ENCODE measurements at places on chromosomes 3 and 15. TPM values are rescaled to one million over a fixed set of nuclear protein-coding genes. Genes with fewer than 3 reads are reported as not detected.

Gene PATL2
- total RNA-seq: 22.5 TPM

Gene THSD4
- total RNA-seq: not detected

Gene BTLA
- 32.1 TPM for total RNA-seq

Gene DLEC1
- 1.1 TPM for total RNA-seq

Gene IFRD2
- 99.8 TPM for total RNA-seq

Gene DISP2
- 0.52 TPM for total RNA-seq

Gene SCAANT1
- not detected for total RNA-seq

Gene FRMD4B
- 19.9 TPM for total RNA-seq

Gene PROK2
- 0.66 TPM for total RNA-seq

Gene SAMD7
- not detected for total RNA-seq

Gene RASGRP1
- 116 TPM for total RNA-seq

Gene TM2D3
- 42.9 TPM for total RNA-seq

Data from T-helper 2 cell treated with Interferon-gamma antibody and Interleukin-4, amounts not matched to agents 100 ng/mL and 5 ng/mL, for 36 hours (primary cell).